ENCODE measurements at places on chromosomes 1 and 21.

DNA sequence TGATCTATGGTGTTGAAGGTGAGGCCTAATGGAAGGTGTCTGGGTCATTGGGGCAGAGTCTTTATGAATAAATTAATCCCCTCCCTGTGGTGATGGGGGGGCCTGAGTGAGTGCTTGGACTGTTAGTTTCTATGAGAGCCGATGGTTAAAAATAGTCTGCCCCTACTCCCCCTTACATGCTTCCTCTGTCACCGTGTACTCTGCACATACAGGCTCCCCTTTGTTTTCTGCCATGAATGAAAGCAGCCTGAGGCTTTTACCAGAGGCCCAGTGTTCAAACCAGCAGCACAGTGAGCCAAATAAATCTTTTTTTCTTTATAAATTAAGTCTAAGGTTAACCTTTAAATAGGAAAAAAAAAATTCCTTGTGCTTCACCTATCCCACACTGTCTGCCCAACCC lies 657.0 kb downstream of the AMY1C start:
- no peak for DNase-seq

DNA sequence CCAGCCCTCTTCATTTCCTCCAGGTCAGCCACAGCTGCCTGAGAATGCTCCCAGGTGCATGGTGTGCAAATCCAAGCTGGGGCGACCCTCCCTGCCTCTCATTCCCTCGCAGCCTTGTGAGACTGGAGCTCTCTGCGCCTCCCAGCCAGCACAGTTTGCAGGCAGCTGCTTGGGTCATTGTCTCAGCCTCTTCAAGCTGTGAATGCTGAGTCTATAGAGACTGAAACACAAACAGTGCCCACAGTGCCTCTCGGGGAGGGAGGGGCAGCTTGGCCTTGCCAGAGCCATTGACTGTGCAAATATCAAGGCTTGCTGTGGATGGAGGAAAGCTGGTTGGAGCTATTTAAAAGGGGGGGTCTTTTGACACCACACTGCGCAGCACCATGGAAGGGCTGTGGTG lies 10.6 kb downstream of the PLXNA2 start:
- peak; percentile 99 for DNase-seq

DNA sequence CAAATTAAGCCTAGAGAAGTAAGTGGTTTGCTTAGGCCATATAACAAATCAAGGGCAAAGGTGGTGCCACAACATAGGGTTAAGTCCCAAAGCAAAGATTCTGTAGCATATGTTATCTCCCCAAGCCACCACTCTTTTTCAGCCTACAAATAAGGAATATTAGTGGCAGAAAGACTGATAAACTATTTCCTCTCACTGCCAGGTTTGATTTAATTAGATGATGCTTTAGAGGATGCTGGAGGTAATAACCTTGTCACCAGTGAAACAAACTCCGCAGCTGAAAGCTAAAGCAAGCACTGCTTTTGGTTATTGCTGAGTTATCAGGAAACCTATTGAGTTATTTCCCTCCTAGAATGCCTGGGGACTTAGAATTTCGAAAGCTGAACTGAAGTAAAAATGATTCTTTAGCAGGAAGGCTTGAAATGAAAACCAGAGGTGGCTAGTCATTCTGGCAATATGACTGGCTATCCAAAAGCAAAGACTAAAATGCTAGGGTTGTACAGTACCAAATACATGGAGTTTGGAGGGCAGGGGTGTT lies 145.2 kb downstream of the SYT2 start:
- DNase-seq = no peak

GRCh38 chr1:210339500-210339899 lies 10.8 kb downstream of the HHAT start:
- no peak for DNase-seq

- no peak for DNase-seq
Measured at GRCh38 chr21:30625449-30626165, 5.2 kb downstream of the KRTAP20-4 start.

GRCh38 chr1:15386164-15386749 lies 23.4 kb upstream of the EFHD2 start:
- no peak for DNase-seq

- no peak for DNase-seq
Measured at GRCh38 chr1:55531644-55532043, 316.5 kb upstream of the USP24 start.

- DNase-seq = no peak
Measured at GRCh38 chr1:25782608-25783201, 17.3 kb upstream of the SELENON start.

- DNase-seq = no peak
Measured at GRCh38 chr21:33256019-33256418, 10.1 kb upstream of the IL10RB start.

DNA sequence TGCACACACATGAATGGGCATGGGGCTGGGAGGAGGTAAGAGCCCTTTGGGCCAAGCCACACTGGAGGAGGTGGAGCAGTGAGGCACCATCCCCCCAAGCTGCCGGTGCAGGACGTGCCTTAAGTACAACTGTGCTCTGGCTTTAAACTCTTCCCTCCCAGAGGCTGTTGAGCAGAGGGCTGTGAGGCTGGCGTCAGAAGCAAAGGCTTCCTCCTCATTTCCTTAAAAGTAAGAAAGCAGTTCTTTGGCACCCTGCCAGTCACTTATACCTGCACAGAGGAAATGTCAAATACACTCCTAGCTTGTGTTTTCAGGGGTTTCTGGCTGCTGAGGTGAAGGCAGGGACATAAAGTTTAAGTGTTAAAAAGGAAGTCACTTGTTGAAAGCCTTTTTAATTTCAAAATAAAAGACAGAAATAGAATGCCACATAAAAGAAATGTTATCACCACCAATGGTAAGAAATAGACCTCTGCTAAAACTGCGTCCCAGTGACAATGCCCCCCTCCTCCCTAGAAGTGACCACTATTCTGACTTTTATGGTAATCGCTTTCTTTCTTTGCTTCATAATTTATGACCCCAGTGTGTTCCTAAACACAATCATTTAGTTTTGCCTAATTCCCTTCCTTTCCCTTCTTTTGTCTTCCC lies 33.0 kb downstream of the LAMC2 start:
- peak; percentile 80 for DNase-seq

GRCh38 chr21:38830671-38831525 lies 25.2 kb downstream of the ETS2 start:
- no peak for DNase-seq

GRCh38 chr1:217478450-217478849 lies 152.4 kb downstream of the GPATCH2 start:
- no peak for DNase-seq

DNA sequence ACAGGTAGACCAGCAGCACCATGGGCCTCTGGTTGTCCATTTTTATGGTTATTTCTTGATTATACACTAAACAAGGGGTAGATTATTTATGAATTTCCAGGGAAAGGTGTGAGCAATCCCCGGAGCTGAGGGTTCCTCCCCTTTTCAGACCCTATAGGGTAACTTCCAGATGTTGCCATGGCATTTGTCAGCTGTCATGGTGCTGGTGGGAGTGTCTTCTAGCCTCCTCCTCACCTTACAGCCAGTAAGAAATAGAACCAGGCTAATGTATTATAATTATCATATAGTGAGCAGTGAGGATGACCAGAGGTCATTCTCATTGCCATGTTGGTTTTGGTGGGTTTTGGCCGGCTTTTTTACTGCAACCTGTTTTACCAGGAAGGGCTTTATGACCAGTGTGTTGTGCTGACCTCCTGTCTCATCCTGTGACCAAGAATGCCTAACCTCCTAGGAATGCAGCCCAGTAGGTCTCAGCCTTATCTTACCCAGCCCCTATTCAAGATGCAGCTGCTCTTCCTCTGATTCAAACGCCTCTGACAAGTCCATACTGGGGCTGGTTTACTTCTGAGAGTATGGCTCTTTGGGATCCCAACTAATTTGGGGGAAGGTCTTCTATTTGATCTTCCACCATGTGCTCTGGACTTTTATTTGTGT lies 13.5 kb upstream of the TINAGL1 start:
- no peak for DNase-seq

DNA sequence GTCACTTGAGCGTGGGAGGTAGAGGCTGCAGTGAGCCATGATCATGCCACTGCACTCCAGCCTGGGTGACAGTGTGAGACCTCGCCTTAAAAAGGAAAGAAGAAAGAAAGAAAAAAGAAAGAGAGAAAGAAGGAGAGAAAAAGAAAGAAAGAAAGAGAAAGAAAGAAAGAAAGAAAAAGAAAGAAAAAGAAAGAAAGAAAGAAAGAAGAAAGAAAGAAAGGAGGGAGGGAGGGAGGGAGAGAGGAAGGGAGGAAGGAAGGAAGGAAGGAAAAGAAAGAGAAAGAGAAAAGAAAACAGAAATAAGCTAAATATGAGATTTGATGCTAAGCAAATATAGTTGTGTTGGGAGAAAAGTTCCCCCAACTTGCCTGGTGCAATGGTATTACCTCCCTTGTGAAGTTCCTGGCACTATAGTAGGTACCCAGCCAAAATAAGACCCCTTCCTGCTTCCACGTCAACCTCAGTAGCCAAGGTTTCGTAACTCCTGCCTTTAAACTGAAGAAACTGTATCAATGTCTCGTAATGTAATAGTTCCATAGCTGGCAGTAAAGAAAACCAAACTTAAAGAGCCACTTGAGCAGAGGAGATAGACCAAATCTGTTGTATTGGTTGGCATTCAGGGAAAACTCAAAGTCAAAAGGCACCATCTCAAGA lies 88.1 kb upstream of the HNRNPU start:
- DNase-seq = no peak

DNA sequence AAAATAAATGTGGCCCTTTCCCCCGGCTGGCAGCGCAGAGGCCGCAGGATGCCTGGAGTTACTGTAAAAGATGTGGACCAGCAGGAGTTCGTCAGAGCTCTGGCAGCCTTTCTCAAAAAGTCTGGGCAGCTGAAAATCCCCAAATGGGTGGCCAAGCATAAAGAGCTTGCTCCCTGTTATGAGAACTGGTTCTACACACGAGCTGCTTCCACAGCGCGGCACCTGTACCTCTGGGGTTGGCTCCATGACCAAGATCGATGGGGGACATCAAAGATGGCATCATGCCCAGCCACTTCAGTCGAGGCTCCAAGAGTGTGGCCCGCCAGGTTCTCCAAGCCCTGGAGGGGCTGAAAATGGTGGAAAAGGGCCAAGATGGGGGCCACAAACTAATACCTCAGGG lies 95.9 kb downstream of the LRIG2 start:
- DNase-seq = peak; percentile 15

DNA sequence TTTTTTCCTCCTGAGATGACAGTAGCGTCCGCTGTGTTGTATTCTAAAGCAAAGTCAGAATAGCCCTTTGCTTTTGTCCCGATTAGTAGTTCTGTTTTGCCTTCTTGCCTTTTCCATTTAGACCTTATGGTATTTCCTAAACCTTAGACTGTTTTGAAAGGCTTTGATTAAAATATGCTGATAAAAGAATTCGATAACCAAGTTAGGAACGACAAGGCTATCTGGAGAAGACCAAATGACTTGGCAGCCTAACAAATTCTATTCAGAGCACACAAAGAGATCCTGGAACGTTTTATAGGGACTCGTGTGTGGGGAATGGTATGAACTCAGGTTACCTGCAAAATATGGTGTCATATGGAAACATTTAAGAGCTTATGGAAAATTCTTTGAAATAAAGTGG lies 42.9 kb downstream of the NFIA start:
- DNase-seq = peak; percentile 68

- no peak for DNase-seq
Measured at GRCh38 chr1:185787238-185787637, 53.0 kb downstream of the HMCN1 start.

DNA sequence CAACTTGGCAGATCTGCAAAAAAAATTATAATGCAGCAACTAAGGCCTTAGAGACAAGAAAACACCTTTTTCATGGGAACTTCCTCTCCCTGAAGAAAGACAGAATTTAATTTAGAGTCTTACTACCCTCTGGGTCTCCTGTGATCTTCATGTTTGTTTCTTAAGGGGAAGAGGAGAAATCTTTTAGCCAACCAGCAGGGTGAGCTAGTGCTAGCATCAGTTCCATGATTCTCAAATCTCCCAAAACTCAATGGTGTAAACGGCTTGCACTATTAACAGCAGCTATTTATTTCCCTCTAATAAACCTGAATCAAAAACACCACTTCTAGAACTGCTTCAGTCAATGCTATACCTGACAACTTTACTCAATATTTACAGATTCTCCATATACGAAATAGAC lies 3.8 kb downstream of the ZNF644 start:
- DNase-seq = no peak

DNA sequence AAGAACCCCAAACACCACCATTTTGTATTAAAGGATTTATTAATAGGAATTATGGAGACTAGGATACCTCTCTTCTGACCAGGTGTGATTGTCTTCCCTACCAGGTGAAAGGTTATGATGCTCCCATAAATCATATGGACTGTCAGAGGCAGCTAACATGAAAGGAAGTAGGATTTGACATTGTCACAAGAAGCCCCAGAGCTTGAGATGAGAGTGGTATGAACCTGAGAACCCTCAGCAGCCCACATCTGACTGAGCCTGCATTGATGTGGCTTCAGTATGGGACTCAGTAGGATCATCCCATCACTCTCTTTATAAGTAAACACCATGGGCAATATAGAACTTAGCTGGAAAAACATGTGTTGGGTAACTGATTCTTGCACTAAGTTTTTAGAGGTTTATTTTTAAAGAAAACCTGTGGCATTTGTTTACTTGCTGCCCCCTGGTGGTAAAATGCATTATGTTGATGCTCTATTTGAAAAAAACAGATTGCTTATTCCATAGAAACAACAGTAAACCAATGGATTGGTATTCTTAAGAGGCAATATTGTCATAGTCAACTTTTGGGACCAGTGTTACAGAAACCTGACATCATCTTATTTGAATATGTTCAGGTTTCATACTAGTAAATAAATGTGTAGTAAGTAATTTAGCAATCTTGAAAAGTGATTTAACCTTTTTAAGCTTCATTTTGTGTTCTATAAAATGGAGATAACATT lies 16.6 kb upstream of the CACYBP start:
- DNase-seq = peak; percentile 32

GRCh38 chr1:6918925-6919511 lies 133.8 kb downstream of the CAMTA1 start:
- DNase-seq = no peak

- no peak for DNase-seq
Measured at GRCh38 chr1:156933136-156933535, 12.7 kb downstream of the LRRC71 start.

DNA sequence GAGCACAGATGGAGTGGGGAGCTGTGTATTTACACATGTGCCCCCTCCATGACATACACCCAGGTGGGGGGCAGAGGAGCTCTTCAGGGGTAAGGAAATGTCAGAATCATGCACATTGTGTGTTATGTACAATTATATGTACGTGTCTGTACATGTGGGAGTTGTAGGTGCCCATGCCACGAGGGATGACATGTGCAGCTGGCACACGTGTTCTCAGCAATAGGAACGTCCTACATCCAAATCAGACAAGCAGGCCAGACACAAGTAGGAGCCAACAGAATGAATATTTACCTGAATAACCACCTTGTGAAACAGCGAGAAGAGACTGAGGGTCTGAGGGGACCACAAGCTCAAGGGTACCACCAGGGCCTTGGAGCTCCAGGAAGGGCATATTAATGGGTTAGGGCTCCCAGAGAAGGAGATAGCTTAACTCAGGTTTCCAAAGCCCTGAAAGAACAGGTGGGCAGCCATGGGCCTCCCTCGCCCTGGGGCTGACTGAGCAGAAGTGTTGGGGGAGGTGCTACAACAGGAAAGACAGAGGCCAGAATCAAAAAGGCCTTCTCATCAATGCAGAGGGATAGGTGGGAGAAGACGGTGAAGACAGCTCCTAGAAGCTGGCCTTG lies 3.2 kb downstream of the COL16A1 start:
- no peak for DNase-seq

All from NCI-H1092 treated with DMSO at 0.1 percent for 48 hours (cell line).